Activated T-helper 1 cell treated with anti-CD3 and anti-CD28 coated beads, Interleukin-12 subunit alpha, Interleukin-12 subunit beta, Interleukin-2, Interleukin-4 antibody, amounts not matched to agents 30 ng/mL and 10 ng/mL and 1 ng/mL, durations not matched to agents 14 hours and 24 hours and 36 hours (primary cell): ENCODE measurements at places on chromosomes 11 and 22. TPM values are rescaled to one million over a fixed set of nuclear protein-coding genes. Genes with fewer than 3 reads are reported as not detected.

GRCh38 chr11:73648571-73649046, 2.2 kb downstream of the PLEKHB1 start:
- no peak for DNase-seq

DNA sequence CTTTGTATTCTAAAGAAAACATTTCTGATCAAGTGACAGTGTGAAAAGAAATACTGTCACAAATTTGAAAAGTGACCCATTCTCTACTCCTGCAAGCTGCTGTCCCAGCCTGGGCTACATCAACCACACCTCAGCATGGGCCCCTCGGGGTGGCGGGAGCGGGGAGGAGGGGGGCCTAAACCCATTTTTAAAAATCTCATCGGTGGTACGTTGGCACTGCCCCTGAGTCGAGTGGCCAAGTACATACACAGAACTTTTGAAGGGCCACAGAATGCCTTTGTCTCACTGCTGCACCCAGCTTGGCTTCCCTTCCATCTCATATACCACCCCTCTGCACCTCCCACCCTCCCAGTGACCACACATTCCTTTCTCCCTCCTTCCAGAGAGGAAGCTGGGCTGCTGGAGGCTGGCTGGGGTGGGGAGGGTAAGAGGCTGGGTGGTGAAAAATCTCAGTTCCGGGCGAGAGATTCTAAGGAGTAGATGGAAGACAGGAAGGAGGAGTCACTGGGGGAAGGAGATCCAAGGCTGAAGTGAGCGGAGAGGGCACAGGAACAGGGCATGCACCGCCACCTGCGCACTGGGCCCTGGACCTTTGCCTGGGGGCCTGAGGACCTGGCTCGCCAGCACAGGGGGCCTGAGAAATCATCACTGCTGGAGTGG, 21.1 kb downstream of the FXYD6 start:
- DNase-seq = no peak

DNA sequence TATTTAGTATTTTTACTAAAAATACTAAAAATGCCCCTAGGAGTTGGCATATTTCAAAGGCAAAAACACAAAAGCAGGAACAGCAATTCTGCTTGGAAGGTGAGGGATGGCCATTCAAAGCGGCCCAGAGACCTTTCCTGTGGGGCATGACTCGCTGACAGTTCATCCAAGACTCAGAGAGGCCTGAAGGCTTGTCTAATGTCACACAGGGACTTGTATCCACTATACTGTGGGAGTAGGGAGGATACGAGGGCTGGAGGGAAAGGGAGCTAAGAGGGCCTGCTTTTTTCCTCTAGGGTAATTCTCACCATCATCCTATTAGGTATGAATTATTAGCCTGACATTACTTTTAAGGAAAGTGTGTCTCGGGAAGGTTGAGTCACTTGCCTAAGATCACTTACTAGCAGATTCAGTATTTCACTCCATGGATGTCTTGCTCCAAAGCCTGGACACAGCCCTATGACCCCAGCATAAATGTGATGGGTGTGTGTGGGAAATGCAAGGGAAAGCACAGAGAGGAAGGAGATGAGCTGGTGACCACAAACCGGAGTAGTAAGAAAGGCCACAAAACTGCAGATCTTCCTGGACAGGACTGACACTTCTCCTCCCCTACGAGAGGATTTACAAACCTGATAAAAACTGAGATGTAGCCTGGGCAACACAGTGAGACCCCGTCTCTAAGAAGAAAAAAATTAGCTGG, 16.7 kb upstream of the UCP3 start:
- DNase-seq = no peak

DNA sequence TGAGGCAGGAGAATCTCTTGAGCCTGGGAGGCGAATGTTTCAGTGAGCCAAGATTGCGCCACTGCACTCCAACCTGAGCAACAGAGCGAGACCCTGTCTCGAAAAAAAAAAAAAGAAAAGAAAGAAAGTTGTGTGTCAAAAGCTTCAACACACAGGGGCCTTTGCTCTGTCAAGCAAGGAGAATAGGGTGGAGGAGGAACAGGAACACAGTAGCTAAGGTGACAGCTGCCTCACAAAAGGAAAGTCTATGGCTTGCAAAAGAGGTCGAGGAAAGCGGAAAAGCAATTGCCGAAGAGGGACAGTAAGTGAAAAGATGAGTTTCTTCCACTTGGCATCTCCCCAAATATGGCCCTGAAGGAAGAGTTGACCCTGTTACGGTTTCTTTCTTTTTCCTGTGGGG, 26.5 kb upstream of the TMA7B start:
- DNase-seq = no peak

DNA sequence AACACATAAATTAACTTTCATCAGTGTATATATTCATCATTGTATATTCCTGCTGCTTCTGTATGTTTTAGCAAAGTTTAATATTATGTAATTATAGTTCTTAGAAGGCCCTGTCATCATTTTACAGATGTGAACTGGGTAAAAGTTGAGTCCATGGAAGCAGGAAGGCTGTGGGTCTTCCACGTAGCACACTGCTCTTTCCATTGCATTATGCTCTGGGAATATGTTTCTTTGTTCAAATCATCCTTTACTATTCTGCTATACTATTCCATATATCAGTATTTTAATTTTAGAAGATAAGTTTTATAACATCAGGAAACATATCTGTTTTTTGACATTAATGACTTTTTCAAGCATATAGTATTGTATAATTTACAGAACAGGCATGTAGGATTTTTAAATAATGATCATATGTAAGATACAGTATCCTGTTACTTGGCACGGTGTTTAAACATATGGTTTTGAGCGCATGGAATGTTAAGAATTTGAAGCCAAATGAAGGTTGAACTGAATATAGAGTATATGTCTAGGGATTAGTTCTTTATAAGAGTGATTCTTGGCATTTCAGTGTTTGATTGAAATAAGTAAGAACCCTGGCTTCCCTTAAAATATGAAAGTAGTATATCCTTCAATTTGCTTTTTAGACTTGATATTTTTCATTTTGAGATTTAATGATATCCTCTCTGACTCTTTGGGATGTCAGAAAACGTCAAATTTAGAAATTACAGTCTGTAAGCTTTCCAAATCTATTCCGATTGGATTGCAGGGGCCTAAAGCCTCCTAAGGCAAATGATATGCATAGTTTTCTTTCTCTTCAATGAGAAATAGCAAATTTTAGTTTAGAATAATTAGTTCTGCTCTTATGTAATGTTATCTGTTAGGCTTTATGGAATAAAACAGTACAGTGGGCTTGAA, 8.6 kb downstream of the CCDC81 start:
- DNase-seq = no peak

DNA sequence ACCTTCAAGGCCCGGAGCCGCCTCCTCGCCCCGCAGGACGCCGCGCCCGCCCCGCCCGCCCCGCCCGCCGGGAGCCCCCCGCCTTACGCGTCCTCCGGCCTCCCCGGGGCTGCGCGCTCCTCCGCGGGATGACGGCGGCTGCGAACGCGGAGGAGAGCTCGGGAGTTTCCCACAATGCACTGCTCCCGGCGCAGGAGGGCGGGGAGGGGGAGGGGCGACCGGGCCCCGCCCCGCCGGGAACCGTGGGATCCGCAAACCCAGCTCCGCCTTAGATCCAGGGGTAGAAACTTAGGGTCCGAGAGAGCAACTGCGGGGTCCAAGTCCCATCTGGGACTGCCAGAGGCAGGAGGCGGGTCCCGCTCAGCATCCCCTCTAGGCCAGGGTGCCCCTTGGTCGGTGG, at the start of gene CEND1:
TSS of gene CEND1 (minus strand) at position 148 of the 400 bp plus-strand sequence. CDS start 1,514 bp downstream, outside the sequence.
- DNase-seq = peak; percentile 52

GRCh38 chr22:19179497-19180048, 1.0 kb upstream of the SLC25A1 start:
- no peak for DNase-seq

ALDH3B2 gene
- total RNA-seq = not detected in 2 replicates

- DNase-seq = no peak
Observed at GRCh38 chr11:46229230-46229629, 48.2 kb upstream of the CREB3L1 start.

GRCh38 chr22:46370584-46371291, 35.2 kb downstream of the TRMU start:
- no peak for DNase-seq

DNA sequence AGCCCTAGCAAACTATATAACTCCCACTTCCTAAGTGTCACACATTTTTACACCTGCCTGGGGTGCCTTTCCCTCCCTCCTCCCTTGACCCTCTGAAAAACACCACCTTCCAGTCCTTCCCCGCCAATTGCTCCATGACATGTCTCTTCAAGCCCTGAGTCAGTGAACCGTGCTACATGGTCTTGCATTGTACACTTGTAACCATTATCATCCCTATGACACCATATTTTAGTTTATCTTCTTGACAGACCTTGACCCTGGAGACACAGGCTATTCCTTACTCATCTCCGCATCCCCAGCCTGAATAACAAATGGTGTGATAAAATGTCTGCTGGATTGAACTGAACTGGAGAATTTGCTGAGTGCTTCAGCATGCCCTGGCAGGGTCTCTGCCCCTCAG, 36.9 kb downstream of the TNKS1BP1 start:
- DNase-seq = no peak

TUG1 gene
- 68.0 and 71.3 TPM in 2 replicates for total RNA-seq

GRCh38 chr11:56910046-56910773, 78.5 kb upstream of the OR5AK2 start:
- DNase-seq = no peak

DNA sequence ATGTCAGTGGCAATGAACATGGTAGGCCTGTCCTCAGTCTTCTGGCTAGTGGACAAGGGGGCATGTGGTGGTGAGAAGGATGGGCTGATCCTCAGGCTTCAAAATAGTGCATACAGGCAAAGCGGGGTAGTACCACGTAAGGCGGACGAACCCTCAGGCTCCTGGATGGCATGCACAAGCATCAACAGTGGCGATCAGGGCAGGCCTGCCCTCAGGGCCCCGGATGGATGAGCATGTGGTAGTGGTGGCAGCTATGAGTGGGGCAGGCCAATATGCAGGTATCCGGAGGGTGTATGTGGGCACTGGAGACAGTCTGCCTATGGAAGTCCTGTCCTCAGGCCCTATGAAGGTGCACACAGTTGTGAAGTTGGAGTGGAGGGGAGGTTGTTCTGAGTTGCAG, 163.8 kb downstream of the GUCY1A2 start:
- DNase-seq = no peak

PHETA2 gene
- total RNA-seq = 5.6 and 5.9 TPM in 2 replicates

CNTF gene
- 4.1 and 4.3 TPM in 2 replicates for total RNA-seq

- DNase-seq = no peak
Observed at GRCh38 chr11:74699615-74700396, 31.4 kb downstream of the CHRDL2 start.

DNA sequence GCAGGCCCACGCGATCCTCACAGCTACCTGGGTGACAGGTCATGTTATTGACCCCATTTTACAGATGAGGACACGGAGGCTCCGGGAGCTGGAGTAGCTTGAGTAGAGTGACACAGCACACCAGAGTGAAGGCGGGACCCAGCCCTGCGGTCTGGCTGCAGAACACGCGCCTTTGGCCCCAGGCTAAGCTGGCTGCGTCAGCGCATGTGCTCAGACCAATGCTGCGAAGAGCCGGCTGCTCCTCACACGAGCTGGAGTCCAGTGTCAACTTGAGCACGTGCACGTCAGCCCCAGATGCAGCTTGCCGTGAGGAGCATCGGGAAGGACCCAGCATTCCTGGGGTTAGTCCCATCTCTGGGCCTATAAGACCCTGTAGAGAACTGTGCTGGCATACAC, 49.9 kb downstream of the SCUBE1 start:
- no peak for DNase-seq

- no peak for DNase-seq
Observed at GRCh38 chr11:79052544-79052943, 388.3 kb downstream of the TENM4 start.

RAB39A gene
- not detected in 2 replicates for total RNA-seq

SCGB2A2 gene
- not detected in 2 replicates for total RNA-seq

GRCh38 chr11:121467965-121468364, 15.2 kb upstream of the SORL1-AS1 start:
- peak; percentile 61 for DNase-seq

GRCh38 chr11:59862252-59862651, 4.0 kb downstream of the TCN1 start:
- DNase-seq = no peak

DNA sequence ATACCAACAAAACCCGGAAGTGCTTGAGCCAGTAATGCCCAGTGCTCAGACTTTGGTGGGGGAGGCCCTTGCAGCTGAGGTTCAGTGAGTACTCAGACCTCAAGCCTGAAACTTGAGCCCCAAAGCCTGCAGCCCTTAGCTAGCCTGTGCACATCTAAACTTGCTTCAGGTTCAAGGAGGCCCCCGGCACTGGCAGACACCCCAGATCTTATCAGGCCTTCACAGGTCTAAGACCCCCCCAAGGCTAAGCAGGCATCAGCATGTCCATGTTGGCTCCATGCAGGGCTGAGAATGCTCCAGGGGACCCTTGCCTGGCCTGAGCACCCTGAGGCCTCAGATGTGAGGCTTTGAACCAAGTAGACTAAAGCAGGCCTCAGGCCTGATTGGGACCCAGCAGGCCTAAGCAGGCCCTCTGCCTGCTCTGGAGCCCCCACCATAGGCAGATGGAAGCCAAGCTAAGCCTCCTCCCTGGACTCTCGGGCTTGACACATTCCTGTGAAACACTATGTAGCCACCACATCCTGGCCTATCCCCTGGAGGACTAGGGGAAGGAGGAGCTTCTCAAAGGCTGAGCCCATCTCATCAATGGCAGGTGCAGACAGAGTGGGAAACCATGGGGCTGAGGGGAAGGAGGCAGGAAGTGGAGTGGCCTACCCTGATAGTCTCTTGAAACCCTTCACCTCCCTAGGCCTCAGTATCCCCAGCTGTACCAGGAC, 1.2 kb upstream of the CASTOR1 start:
- no peak for DNase-seq

- DNase-seq = no peak
Observed at GRCh38 chr11:20154381-20154780, 5.9 kb downstream of the DBX1 start.

CDC45 gene
- 104 and 116 TPM in 2 replicates for total RNA-seq

DNA sequence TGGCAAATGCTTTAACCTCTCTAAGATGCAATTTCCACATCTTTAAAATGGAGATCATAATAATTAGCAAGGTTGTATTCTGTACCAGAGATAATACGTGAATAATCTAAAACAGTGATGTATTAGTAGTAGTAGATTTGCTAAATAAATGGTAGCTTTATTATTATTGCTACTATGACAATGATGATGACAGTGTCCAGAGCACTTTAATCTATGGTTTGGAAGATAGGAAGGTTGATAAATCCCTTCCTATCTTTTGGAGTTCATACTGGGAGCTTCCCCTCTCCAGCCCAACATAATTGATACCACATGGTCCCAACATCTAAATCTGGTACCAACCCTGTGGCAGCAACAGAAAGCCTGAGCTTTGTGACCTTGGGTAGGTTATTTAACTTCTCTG, 267.8 kb downstream of the FAT3 start:
- DNase-seq = no peak

- DNase-seq = no peak
Observed at GRCh38 chr11:71139516-71140205, 112.7 kb downstream of the SHANK2 start.

GRCh38 chr11:34650528-34650927, 29.6 kb downstream of the EHF start:
- DNase-seq = peak; percentile 73

- DNase-seq = no peak
Observed at GRCh38 chr11:75463106-75463774, 30.2 kb upstream of the KLHL35 start.

GRCh38 chr11:75913984-75914383, 99.0 kb downstream of the UVRAG start:
- DNase-seq = no peak
